Muscle of back (tissue), 13 donors: ENCODE measurements at places on chromosomes 5 and 9.
A peak's percentile ranks its signal among the peaks of the same experiment; 100 is the strongest.

DNA sequence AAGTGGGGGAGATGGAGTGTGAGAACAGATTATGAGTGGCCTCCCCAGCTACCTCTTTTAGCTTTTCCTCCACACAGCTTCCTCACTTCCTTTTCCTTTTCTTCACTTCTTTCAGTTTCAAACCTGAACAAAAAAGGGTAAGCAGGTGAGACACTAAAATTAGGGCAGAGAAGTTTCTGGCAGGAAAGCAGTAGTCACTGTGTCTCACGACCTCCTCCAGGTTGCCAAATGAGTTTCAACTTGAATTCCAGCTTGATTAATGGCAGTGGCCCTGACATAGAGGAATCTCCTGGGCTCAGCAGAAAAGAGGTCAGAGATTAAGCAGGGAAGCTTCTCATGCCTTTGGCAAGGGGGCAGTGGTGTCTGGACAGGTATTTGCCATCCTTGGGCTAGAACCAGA, 63.7 kb upstream of the SPINK5 start:
- DNase-seq: no peak

- DNase-seq: no peak
These were observed 48.7 kb downstream of the ANKDD1B start for GRCh38 chr5:75659791-75660450.

GRCh38 chr5:3362606-3362910, 233.1 kb upstream of the IRX1 start:
- DNase-seq: no peak

GRCh38 chr9:129354498-129354897, 176.4 kb upstream of the IER5L start:
- DNase-seq: no peak

DNA sequence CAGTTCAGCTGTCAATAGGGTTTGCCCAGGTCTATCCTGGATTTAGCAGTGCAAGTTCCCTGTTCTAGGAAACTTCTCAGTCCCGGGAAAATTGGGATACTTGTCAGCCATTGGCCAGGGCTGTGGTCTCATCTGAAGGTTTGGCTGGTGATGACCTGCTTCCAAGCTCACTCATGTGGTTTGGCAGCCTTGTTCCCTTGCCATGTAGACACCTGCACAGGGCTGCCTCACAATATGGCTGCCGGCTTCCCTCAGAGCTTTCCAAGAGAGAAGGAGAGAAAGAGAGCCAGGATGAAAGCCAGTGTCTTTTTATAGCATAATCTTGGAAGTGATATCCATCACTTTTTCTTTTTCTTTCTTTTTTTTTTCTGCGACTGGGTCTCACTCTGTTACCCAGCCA, 37.7 kb upstream of the HMCN2 start:
- DNase-seq: no peak

DNA sequence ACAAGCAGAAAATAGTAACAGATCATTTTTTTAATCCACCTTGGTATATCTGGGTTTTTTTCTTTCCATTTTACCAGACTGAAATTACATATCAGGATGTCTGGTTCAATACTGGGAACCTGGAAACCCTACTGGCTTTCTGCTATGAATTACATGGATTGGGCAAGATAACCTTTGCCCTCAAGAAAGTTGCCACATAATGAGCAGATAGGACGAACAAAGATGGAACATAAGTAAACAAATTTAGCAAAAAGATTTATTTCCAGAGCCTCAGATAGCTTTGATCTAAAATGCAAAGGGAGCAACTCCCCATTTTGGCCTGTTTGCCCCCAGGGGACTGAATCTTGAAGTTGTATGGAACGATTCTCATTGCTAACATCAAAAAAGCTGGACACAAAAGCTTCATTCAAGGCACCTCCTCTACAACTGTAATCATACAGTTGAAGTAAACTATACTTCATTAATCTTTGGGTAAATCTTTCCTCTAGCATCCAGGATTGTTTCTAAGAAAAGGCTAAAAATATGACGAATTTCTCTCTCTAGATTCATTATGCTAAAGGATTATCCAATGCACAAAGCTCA, 131.6 kb upstream of the PTGER4 start:
- no peak for DNase-seq

- DNase-seq: no peak
These were observed 20.3 kb downstream of the RAI14 start for GRCh38 chr5:34676416-34676815.

DNA sequence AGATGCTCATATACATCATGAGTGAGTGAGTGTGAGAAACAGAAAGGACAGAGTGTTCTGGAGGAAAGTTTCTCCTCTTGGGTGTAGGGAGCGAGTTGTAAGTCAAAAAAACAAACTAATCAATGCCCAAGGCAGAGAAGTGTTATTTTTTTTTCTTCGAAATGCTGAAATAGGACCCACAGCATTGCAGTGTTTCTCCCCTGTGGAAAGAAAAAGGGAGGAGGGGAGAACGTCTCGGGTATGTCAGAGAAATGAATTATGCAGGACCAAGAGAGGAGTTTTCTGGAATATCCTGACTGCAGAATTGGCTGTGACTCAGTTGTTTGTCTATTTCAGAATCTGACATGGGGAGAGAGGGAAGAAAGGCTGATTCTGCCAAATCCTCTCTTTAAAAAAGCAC, 337.9 kb upstream of the RFX3 start:
- peak; percentile 15 for DNase-seq

DNA sequence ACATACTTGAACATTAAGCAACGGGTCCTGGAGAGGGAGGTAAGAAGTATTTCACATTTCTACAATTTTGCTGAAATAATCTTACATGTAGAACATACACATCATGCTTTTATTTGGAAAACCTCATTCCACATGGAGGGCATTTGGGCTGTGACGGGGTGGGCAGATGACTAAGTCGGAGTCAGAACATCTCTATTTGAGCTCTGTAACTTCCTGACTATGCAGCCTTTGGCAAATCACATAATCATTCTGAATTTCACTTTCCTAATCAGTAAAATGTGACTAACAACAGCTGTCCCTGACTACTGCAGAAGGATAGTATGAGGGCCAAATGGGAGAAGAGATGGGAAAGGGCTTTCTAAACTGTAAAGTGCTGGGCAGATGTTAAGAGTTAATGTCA, 17.1 kb upstream of the IL6ST start:
- DNase-seq: no peak

DNA sequence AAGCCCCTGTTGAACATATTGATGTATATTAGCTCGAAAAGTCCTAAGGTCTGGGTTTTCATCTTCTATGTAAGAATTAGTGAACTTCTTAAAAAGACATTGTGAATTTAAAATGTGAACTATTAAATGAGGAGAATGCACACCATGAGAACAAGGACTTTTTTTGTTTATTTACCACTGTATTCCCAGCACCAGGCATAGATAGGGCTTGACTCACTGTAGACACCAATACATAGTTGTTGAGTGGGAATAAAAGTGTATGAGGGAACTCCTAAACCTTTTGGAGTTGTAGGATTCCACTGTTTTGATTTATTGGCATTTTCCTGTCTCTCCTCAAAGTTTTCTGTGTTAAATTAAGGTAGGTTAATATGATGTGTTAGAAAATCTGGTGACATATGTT, 40.3 kb downstream of the NNT start:
- DNase-seq: no peak

- DNase-seq: no peak
These were observed 358.5 kb downstream of the PTPRD start for GRCh38 chr9:10254338-10254737.

DNA sequence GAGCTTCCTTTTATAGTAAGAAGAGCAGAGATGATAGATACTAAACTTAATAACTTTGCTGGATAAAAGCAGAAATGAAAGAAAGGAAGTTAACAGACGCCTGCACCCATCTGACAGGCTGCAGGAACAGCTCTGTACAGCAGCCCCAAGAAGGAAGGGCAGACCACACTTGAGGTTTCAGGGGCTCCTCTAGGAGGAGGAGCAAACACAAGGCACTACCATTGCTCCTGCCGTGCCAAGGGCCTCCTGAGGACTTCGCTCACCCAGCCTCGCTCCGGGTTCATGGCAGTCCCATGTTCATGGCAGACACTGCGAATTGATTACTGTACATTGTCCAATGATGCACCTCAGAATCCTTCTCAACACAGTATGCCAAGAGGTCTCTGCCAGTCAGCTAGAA, 85.1 kb downstream of the AMBP start:
- no peak for DNase-seq

DNA sequence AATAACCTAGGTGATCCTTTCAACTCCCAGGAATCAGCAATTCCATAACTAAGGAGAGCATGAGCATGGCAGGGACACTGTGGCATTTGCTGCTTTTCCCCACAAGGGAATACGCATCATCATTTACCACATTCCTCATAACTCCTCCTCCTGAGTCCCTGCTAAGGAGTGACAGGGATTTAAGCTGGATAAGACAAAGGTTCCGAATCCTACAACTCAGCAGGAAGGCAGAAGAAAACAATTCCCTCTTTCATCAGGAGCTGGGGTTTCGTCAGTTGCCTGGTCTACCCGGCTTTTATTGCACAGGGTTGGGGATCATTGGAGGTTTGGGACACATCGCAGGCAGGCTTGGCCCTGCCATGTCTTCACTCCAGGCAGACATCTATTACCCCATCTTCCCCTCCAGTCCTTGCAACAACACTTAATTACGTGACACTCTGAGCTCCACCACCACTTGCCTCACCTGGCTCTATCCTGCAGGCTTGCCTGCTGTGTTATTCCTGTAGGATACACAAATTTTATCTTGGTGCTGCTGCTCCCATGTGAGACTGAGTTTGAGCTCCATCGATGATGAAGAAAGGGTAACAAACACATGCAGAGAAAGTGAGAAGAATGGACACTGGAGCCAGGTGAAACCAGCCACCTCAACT, 563.0 kb upstream of the KLF4 start:
- DNase-seq: no peak

- DNase-seq: peak; percentile 41
These were observed 168.2 kb downstream of the DAB2IP start for GRCh38 chr9:121819428-121820231.

DNA sequence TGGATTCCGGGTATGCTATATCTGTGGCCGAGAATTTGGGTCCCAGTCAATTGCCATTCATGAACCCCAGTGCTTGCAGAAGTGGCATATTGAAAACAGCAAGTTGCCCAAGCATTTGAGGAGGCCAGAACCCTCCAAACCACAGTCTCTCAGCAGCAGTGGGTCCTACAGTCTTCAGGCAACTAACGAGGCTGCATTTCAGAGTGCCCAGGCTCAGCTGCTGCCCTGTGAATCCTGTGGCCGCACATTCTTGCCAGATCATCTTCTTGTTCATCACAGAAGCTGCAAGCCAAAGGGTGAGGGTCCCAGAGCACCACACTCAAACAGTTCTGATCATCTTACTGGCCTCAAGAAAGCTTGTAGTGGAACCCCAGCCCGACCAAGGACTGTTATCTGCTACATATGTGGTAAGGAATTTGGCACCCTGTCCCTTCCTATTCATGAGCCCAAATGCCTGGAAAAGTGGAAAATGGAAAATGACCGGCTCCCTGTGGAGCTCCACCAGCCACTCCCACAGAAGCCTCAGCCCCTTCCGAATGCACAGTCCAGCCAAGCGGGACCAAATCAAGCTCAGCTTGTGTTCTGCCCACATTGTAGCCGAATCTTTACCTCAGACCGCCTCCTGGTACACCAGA, 23.0 kb downstream of the ZNF474 start:
- DNase-seq: no peak

DNA sequence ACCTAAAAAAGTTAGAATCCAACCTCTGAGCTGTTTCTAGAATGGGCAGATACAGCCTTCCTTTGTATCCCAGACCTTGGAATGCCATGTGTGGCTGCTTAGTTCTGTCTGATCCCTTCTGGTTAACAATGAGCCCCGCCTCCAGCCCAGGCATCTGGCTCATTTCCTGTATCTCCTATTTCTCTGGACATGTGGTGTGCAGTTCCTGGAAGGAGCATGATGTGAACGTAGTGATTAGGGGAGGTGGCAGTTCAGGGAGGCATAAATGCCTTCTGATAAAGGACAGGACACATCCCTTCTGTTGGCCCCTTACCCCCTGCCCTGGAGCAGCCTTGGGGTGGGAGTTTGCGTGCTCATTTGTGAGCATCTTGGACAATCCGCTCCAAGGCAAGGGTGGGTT, 243.0 kb downstream of the ZSWIM6 start:
- DNase-seq: peak; percentile 43

DNA sequence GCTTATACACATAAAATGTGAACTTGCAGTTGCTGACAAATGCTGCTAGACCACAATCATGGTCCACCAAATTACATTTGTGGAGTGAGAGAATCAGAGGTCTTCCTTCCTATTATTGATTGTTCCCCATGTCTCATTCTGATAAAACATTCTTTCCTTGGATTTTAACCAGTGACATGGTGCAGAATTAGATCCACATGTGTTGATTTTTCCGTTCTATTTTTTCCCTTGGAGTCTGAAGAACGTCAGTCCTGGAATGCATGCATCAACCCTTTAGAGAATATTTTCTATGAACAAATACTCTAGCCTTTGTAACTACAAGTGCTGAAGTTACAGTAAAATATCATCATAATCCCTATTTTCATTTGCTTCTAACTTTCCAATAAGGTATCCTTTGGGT, 170.7 kb upstream of the SPRY4 start:
- peak; percentile 89 for DNase-seq

GRCh38 chr9:136326061-136326760, 1.1 kb upstream of the GPSM1 start:
- peak; percentile 71 for DNase-seq

- no peak for DNase-seq
These were observed 18.1 kb upstream of the PSAT1 start for GRCh38 chr9:78278801-78279200.

GRCh38 chr5:79157305-79157704, 45.7 kb downstream of the BHMT start:
- no peak for DNase-seq

DNA sequence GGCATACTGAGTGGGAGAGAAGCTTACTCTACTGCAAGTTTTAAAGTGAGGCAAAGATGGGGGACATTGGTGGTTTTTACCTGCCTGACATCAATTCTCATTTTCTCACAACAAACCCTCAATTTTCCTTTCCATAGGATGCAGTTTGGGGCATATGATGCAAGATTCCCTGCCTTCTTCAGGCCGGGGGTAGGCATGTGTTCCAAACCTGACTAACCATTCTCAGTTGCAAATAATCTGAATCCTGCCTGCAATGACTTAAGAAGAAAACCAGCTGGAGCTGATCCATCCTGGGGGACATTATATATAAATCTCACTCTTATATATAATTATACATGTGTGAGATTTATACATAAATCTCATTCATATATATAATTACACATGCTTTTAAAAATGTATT, 223.6 kb upstream of the EFNA5 start:
- no peak for DNase-seq

DNA sequence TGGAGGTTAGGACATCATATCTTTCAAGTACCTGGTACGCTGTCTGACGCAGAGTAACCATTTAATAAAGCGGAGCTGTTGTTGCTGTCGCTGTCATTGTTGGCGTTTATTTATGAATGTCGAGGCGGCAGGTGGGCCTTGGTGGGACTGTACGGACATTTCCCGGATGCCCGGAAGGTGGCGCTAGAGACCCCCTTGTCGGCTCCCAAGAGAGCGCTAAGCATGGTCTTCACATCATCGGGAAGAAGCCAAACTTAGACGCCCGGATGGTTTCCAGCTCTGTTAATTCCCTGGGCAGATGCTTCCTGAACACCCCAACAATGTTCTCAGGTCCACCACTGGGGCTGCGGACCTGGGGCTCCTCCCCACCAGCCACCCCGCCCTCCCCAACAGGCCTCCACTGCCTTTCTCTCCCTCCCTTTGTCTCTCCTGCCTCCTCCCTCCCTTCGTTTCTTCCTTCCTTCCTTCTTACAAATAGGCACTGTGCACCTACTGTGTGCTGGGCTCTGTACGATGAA, 54.1 kb downstream of the DUSP1 start:
- peak; percentile 77 for DNase-seq

- DNase-seq: peak; percentile 22
These were observed 5.4 kb upstream of the NKX2-5 start for GRCh38 chr5:173240091-173241050.
